CD4-positive, alpha-beta T cell treated with Interleukin-6 at 100 ng/mL for 8 hours (primary cell): ENCODE measurements at places on chromosomes 7 and 10.

- no peak for DNase-seq
These were observed 26.5 kb upstream of the TMEM229A start for GRCh38 chr7:124059375-124059774.

DNA sequence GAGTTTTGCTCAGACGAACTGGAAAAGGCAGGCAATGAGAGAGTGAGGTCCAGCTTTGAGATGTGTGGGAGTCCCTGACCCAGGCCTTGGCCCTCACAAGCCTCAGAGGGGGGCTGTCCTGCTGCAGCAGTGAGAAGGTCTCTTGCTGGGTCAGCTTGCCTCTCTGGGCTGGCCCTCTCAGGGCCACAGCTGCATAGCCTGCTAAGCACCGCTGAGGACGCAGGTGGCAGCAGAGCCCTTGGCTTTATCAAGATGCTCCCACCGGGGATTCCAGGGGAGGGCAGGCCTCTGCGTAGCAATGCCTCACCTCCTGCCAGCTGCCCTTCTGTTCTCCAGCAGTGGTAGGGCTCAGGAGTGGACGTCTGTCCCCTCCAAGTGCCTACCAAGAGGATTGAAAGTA lies 128.7 kb downstream of the COBL start:
- no peak for DNase-seq

DNA sequence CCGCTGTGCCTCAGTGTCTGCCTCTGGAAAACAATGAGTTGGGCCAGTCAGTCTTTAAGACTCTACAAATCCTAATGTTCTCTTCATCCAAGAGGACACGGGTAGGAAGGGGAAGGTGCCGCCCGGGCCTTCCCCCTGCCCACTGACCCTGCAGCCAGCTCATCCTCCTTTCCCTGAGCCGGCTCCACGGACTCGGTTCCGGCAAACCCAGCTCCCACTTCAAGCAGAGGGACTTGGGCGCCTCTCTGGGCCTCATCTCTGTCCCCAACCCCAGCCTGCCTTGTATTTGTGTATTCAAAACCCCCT lies 95.6 kb downstream of the C10orf105 start:
- DNase-seq: no peak

GRCh38 chr10:5809527-5810154 lies 3.6 kb downstream of the GDI2 start:
- no peak for DNase-seq

DNA sequence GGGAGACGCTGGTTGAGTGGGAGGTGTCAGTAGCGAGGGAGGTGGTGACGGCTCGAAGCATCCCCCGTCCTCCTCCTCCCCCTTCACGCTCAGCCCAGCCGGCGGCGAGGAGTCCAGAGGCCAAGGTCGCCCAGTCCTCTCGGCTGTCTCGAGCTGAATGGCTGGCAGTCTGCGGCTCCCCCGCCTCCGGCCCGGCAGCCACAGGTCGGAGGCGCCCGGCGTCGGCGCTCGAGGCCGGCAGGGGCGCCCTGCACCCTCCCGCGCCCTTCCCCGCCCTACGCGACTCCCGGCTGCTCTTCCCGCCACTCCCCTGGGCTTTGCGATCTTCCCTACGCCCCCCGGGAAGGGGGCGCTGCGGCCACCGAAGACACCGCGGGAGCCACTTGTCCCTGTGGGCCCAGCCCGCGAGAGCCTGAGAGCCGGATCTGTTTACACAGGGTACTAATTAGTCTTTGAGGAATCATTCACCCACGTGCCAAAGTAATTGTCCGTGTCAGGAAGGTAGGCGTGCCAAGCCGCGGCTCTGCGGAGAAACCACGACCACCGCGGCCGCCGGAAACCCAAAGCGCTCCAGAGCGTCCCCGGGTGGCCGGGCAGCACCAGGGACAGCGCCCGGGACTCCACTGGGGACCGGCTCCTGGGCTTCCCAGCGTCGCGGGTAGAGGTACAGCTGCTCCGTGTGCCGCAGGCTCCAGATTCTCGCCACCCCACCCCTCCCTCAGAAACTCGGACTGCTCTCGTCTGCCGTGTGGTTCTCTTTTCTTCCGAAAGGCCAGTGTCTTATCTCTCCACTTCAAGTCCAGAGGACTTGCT lies at the start of gene NXPH1:
Gene NXPH1, plus strand, starts transcription at position 133 of the 813 bp plus-strand sequence.
- no peak for DNase-seq

- no peak for DNase-seq
These were observed 85.2 kb downstream of the ANKIB1 start for GRCh38 chr7:92330835-92331438.

- no peak for DNase-seq
These were observed 743 bp downstream of the MKI67 start for GRCh38 chr10:128125416-128125943.

DNA sequence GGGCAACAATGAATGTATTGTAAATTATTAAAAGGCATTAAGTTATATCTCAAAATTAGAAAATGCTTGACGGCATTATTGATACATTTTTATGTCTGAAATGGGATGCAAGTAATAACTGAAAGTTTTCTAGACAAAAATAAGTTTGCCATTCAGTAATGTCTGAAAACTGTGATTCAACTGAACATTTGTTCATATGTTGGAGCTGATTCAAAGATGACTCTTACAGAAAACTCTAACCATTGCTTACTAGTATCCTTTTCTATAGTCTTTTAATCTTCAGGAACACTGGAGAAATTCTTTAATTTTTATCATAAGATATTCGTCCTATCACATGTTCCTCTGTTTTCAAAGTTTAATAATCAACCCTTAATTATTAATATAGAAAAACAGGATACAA lies 71.1 kb upstream of the TFEC start:
- no peak for DNase-seq
